ENCODE measurements at places on chromosomes 4 and X.

GRCh38 chr4:3783693-3784306 is 17.6 kb downstream of the ADRA2C start:
- no peak for DNase-seq

DNA sequence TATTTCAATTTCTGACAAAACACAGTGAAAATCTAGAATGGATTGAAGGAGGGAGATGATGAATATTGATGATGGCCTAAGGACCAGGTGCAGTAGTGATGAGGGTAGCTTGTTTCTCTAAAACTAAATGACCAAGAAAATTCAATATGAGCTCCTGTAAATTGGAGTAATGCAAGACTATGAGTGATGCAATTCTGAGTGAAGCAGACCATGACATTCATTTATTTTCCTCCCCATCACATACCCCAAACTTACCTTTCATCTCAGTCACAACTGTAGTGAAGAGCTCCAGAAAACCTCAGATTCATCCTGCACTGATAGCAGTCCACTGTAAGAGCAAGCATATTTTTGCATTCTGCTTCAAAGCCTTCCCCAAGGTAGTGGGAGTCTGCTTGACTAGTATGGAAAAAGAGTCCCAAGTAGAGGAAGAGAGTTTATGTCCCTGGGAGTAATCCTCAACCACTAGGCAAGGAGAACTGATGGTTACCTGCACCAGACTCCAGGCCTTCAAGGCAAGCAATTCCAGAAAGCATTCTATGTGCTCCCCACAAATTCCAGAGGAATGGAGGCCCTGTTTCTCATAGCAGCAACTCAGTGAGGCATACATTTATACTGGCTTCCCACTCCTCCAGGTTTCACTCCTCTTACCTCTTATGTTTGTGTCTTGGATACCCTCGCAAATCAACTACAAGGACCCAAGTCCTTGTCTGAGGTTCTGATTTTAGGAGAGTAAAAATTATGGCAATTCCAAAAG is 47.2 kb downstream of the CXCL1 start:
- no peak for DNase-seq

- no peak for DNase-seq
Observed at GRCh38 chr4:176137631-176138030, 57.8 kb downstream of the SPATA4 start.

GRCh38 chrX:79412972-79413371 is 45.8 kb upstream of the ITM2A start:
- no peak for DNase-seq

DNA sequence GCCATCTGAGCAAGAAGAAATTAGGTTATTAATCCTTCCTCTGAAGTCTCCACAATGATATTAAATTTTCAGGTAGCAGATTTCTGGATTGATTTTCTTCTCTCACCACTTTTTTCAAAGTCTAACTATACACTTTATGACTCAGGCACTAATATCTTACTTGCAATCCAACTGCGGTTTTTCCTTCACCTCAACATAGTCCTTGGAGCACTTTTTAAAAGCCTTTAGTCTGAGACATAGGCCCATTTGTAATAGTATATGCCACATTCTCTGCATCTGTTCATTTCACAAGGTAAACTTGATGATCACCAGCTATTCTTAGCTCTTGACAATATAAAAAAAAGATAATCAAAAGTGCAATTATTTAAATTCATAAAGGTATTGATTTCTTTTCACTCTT is 55.9 kb upstream of the EDNRA start:
- no peak for DNase-seq

All from DMS 273 treated with DMSO at 0.1 percent for 48 hours (cell line).